ENCODE measurements at places on chromosomes 1 and 21. TPM values are rescaled to one million over a fixed set of nuclear protein-coding genes. Genes with fewer than 3 reads are reported as not detected.

The TEX38 gene
- not detected for total RNA-seq

The CYP2J2 gene
- total RNA-seq: 0.99 TPM

The RAB3GAP2 gene
- total RNA-seq: 51.7 TPM

The AMY2B gene
- 3.1 TPM for total RNA-seq

The BARHL2 gene
- total RNA-seq: not detected

The NPPA gene
- total RNA-seq: not detected

The SRGAP2C gene
- total RNA-seq: 22.2 TPM

The TNFRSF25 gene
- 89.9 TPM for total RNA-seq

The NUAK2 gene
- 1.3 TPM for total RNA-seq

The PLPP3 gene
- total RNA-seq: not detected

The NMNAT2 gene
- not detected for total RNA-seq

The TIAM1 gene
- total RNA-seq: 28.8 TPM

The MROH7 gene
- not detected for total RNA-seq

The DDAH1 gene
- 0.04 TPM for total RNA-seq

The ATP1A4 gene
- not detected for total RNA-seq

Measured in activated CD8-positive, alpha-beta memory T cell treated with anti-CD3 and anti-CD28 coated beads for 36 hours (primary cell).